Mesothelial cell of epicardium (in vitro differentiated cells): ENCODE measurements at places on chromosomes 16 and 17. TPM values are rescaled to one million over a fixed set of nuclear protein-coding genes. Genes with fewer than 3 reads are reported as not detected.

DNA sequence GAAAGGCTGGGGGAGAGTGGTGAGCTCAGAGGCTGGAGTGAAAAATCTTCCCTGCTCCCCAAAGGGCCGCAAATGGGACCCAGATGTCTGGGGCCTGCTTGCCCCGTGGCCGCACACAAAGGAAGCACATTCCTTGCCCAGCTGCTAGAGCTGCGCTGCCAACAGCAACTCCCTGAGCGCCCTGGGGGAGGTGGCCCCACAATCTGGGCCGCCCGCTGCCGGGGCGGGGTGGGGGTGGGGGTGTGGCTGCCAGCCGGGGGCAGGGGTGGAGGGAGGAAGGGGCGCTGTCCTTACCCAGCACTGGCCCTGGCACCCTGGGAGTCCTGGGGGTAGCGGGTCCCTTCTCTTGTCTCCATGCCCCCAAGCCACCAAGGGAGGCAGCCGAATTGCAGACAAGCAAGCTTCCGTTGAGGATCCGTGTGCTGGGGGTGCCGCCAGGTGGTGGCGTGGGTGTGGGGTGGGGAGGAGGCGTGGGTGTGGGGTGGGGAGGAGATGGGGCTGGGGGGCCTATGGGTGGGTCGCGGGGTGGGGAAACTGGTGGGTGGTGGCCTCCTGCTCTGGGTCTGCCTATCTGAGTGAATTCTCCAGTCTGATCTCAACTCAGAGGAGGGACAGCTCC, 48.4 kb upstream of the PABPN1L start:
- no peak overlapping the region for H3K27ac ChIP-seq
- H3K27me3 ChIP-seq: no peaks in the 10 kb centered on the region
- H3K4me3 ChIP-seq: no peak overlapping the region
- H3K36me3 ChIP-seq: no peaks in the 10 kb centered on the region

DNA sequence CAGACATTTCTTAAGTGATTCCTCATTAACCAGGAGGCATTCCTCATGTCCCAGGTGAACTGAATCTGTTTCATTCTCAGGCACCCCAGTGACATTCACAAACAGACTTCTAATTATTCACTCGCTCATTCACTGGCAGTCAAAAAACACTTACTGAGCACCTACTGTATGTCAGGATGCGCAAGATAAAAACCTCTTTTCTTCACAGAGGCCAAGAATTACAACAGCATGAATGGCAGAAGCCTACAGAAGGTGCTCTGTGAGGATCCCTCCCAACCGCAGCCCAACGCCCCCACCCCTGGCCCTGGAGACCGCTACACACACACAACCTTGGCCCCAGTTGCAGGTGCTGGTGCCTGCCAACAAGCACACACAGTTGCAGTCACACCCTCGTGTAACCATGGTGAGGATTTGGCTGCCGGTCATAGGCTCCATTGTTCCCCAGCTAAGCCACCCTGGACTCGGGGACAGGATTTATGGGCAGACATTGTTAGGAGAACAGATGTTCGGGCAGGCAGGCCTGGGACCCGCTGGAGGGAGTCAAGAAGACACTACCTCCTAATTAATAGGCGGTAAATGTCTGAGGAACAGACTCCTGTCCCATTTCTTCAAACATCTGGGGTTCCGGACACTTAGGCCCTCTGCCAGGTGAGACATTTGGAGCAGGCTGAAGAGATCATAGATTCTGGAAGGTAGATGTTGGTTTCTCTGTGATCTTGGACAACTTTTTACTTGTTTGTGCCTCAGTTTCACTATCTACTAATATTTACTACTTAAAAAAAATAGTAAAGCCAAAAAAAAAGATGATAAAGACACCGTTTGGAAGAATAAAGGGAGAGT, 43.2 kb downstream of the CUEDC1 start:
- no peak overlapping the region for H3K4me3 ChIP-seq
- peak overlapping the region; percentile 59 for H3K27ac ChIP-seq
- DNase-seq: no peak
- H3K36me3 ChIP-seq: no peaks in the 10 kb centered on the region
- peaks cover 45% of the 10 kb centered on the region for H3K4me1 ChIP-seq

GFAP gene
- not detected in 3 replicates for total RNA-seq

NPIPA5 gene
- total RNA-seq: 10.3 to 12.4 TPM (median 11.0 TPM) in 3 replicates

CHTF18 gene
- total RNA-seq: 85.6 to 89.2 TPM (median 87.5 TPM) in 3 replicates

DNA sequence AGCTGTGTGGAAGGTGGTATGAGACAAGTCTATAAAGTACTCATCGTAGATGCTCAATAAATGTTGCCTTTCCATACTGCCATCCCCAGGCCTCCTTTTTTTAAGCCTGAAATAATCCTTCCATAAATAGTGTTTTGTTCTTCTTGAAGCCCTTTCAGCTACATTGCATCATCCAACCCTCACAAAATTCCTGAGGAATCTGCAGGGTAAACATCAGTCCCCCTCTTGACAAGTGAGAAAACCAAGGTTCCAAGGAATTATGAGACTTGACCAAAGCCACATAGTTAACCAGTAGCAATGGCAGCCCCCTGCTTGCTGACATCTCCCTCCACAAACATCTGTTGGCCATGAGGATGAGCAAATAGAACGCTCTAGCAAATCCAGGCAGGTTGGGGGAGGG, 89.7 kb upstream of the CCL1 start:
- H3K4me3 ChIP-seq: no peak overlapping the region
- no peaks in the 10 kb centered on the region for H3K36me3 ChIP-seq
- no peaks in the 10 kb centered on the region for H3K4me1 ChIP-seq
- no peak for DNase-seq
- no peak overlapping the region for H3K27ac ChIP-seq

ALOX15 gene
- total RNA-seq: 0.18 to 0.45 TPM (median 0.36 TPM) in 3 replicates

RSKR gene
- 24.0 to 31.3 TPM (median 26.3 TPM) in 3 replicates for total RNA-seq

TLCD2 gene
- 8.6 to 9.2 TPM (median 8.7 TPM) in 3 replicates for total RNA-seq

KRTAP9-2 gene
- total RNA-seq: not detected in 3 replicates

ZACN gene
- 0.18 TPM in 1 of 3 replicates, not detected in the others for total RNA-seq

DNA sequence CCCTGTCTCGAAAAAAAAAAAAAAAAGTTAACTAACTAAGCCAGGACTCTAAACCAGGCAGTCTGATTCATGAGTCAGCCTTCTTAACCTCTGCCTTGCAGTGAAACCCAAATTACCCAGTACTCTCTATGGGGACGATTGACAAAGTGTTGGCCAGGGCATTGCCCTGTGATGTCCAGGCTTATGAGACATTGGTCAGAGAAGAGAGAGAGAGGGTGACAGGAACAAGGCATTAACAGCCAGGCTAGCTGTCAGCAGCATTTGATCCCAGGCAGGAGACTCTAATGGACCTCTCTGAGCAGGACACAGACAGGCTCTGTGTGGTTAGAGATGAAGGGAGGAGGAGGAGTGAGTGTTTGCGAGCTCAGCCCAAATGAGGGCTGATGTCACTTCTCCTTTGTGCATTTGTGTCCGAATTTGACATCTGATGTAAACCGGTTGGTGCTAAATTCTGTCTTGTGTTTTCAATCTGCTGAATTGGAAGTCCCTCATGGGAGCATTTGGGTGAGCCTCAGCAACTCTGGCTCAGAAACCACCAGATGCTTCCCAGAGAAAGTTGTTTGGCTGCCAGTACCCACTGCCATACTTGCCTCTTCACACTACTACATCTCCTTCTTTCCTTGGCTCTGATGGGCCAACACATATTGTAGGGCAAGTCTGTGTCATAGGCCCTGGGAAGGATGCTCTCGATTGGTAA, 4.3 kb upstream of the MYL4 start:
- DNase-seq: no peak
- peaks cover 13% of the 10 kb centered on the region for H3K4me1 ChIP-seq
- H3K27me3 ChIP-seq: no peaks in the 10 kb centered on the region
- no peaks in the 10 kb centered on the region for H3K36me3 ChIP-seq

DNA sequence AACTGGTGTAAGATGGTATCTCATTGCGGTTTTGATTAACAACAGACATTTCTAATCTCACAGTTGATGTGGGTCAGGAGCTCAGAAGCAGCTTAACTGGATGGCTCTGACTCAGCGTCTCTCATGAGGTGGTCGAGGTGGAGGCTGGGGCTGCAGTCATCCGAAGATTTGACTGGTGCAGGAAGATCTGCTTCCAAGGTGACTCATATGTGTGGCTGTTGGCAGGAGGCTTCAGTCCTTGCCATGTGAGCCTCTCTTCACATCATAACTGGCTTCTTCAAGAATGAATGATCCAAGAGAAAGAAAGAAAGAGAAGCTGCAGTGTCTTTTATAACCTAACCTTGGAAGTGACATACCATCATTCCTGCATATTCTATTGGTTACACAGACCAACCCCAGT, 376.1 kb downstream of the SEC14L1 start:
- H3K27me3 ChIP-seq: no peaks in the 10 kb centered on the region
- DNase-seq: no peak
- no peaks in the 10 kb centered on the region for H3K36me3 ChIP-seq
- no peaks in the 10 kb centered on the region for H3K4me1 ChIP-seq
- H3K4me3 ChIP-seq: no peak overlapping the region
- no peak overlapping the region for H3K27ac ChIP-seq

DNA sequence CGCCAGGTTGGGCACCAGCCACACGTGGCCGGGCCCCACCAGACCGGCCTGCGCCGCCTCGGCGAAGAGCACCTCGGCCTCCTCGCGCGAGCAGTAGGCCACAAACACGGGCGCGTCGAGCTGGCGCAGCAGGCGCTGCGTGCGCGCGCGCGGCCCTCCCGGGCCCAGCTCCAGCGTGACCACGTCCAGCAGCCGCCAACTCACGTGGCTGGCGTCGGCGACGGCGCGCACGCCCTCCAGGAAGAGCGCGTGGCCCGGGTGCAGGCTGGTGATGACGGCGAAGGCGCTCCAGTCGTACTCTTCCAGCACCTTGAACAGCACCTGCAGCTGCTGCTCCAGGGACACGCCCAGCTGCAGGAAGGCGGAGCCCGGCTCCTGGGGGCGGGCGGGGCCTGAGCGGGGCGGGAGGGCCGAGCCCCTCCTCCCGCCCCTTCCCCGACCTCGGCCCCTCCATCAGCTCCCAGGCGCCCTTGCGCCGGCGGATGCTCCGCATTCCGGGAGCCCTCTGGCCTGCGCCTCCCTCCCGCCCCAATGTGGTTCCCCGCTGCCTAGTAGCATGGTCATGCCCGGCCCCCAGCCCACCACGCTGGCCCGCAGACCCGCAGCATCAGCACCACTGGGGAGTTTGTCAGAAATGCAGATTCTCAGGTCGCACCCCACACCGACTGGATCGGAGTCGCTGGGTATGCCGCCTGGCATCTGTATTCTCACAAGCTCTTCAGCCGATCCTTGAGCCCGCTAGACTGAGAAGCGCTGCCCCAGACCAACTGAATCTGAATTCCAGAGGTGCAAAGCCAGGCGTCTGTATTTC, 7.2 kb downstream of the GRIN2C start:
- peaks cover 9% of the 10 kb centered on the region for H3K4me1 ChIP-seq
- peak; percentile 70 for DNase-seq
- peaks cover 83% of the 10 kb centered on the region for H3K27me3 ChIP-seq
- H3K4me3 ChIP-seq: peak overlapping the region; percentile 63

DNA sequence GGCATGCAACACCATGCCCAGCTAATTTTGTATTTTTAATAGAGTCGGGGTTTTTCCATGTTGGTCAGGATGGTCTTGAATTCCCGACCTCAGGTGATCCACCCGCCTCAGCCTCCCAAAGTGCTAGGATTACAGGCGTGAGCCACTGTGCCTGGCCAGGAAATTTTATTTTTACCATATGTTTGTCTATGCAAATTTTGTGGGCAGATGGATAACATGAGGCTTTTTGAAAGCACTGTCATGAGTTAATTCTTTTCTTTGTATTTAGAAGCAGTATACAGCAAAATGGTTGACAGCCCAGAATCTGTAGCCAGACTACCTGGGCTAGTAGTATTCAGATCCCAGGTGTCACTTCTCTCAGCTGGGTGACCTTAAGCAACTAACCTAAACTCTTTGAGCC, 8.5 kb upstream of the KPNB1 start:
- H3K4me3 ChIP-seq: no peak overlapping the region
- H3K27ac ChIP-seq: no peak overlapping the region

CRK gene
- 38.2 to 41.9 TPM (median 41.3 TPM) in 3 replicates for total RNA-seq

ZNF174 gene
- total RNA-seq: 18.1 to 19.3 TPM (median 19.3 TPM) in 3 replicates

SLFN14 gene
- total RNA-seq: not detected in 3 replicates

- DNase-seq: no peak
- no peaks in the 10 kb centered on the region for H3K27me3 ChIP-seq
- H3K4me3 ChIP-seq: no peak overlapping the region
- no peak overlapping the region for H3K27ac ChIP-seq
- H3K4me1 ChIP-seq: peaks cover 33% of the 10 kb centered on the region
- H3K36me3 ChIP-seq: no peaks in the 10 kb centered on the region
These were observed 268.1 kb downstream of the SOX9 start for GRCh38 chr17:72388765-72389473.

GRCh38 chr17:61385577-61386236, 13.9 kb upstream of the TBX2 start:
- H3K36me3 ChIP-seq: no peaks in the 10 kb centered on the region
- peak overlapping the region; percentile 67 for H3K27ac ChIP-seq
- no peak for DNase-seq
- H3K4me3 ChIP-seq: no peak overlapping the region
- H3K4me1 ChIP-seq: peaks cover 70% of the 10 kb centered on the region

GRCh38 chr17:2403044-2403443, 2.2 kb upstream of the MNT start:
- no peak for DNase-seq
- H3K4me1 ChIP-seq: peaks cover 24% of the 10 kb centered on the region
- H3K4me3 ChIP-seq: peak overlapping the region; percentile 67
- H3K36me3 ChIP-seq: no peaks in the 10 kb centered on the region

KATNB1 gene
- total RNA-seq: 22.1 to 24.9 TPM (median 24.6 TPM) in 3 replicates

DNA sequence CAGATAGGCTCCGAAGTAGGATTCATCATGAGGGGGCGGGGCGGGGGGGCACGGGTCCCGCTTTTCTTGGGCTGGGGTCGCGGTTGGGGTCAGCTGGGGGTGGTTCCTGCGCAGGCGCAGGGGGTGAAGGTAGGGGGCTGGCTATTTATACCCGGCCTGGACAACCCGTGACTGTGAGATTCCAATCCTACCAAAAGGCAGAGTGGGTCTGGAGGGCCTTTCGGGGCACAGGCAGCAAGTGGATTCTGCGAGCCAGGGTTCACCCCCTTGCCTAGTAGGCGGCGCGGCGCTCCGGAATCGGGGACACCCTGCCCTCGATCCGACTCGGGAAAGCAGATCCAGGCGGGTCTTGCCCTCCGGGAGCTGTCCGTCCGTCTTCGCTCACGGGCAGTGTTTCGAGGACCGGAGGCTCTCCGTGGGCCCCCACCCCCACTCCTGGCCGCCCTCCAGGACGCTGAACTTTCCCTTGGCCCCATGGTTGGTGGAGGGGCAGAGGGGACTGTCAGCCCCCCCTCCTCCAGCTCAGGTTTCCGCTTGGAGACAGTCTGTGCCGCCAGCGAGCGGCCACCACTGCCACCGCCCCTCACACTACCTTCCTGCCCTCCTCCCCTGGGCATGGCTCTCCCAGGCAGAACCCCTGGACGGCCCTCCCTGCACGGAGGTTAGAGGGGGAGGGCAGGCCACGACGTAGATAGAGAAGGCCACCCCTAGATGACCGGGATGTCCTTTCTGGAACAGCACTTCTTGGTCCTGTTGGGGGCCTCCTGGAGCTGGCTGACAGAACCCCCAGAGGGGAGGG, 634 bp downstream of the SLC2A4 start:
- peaks cover 15% of the 10 kb centered on the region for H3K4me1 ChIP-seq
- no peaks in the 10 kb centered on the region for H3K36me3 ChIP-seq
- no peak overlapping the region for H3K27ac ChIP-seq
- H3K4me3 ChIP-seq: peak overlapping the region; percentile 73
- DNase-seq: no peak
